ENCODE measurements at places on chromosomes 6 and 20.

GRCh38 chr6:19578481-19578880 lies 258.7 kb upstream of the ID4 start:
- no peak for DNase-seq

DNA sequence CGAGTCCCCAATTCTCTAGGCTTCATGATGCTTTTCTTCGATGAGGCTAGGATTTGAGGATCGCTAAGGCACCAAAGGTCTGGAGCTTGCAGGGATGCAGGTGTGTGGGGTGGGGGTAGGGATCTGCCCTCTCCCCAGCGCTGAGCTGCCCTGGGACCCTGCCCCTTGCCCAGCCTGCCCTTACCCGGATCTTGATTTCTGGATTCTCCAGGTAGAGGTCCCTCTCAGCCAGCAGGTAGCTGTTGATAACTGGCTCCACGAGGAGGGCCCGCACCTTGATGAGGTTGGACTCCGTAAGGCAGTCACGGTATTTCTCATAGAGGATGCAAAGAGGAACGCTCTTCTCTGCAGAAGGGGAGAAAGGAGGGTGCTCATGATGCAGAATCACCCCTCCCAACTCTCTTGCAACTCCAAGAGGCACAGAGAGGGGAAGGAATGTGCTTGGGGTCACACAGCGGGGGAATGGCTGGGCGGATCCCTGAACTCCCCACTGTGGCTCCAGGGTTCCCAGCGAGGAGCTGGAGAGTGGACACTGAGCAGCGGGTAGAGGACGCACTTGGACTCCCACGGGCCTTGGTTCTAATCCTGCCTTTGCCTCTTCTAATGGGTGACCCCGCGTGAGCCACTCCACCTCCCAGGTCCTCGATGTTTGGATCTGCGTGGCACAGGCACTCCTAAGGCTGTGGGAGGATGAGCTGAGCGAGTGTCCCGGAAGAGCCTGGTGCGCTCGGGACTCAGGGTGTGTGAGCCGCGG lies 32.7 kb downstream of the TGM2 start:
- DNase-seq = no peak

DNA sequence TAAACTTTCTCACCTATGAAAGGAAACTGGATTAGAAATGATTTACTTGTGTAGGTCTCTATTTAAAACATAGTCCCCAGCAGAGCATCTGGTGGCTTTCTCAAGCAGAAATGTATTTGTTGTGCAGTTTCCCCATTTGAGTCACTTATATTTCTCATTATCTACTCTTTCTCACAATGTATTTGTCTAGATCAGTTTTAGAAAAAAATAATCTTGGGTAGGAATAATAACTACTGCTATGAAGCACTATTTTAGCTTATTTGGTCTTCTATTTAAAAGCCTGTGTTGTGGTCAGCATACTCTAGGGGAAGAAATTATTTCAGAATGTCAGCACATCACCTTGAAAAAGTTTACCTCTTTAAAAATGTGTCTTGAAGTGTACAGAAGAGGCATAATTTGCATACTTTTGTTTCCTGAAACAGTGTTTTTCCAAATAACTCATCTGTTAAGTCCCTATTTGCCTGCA lies 60.9 kb upstream of the PRL start:
- no peak for DNase-seq

- no peak for DNase-seq
These were observed 96.0 kb upstream of the CNKSR3 start for GRCh38 chr6:154606457-154606856.

- no peak for DNase-seq
These were observed 15.7 kb upstream of the RPS10 start for GRCh38 chr6:34441526-34441925.

- no peak for DNase-seq
These were observed 193.3 kb upstream of the SSTR4 start for GRCh38 chr20:22841846-22842245.

- no peak for DNase-seq
These were observed 206.4 kb upstream of the SUPT3H start for GRCh38 chr6:45584127-45584526.

DNA sequence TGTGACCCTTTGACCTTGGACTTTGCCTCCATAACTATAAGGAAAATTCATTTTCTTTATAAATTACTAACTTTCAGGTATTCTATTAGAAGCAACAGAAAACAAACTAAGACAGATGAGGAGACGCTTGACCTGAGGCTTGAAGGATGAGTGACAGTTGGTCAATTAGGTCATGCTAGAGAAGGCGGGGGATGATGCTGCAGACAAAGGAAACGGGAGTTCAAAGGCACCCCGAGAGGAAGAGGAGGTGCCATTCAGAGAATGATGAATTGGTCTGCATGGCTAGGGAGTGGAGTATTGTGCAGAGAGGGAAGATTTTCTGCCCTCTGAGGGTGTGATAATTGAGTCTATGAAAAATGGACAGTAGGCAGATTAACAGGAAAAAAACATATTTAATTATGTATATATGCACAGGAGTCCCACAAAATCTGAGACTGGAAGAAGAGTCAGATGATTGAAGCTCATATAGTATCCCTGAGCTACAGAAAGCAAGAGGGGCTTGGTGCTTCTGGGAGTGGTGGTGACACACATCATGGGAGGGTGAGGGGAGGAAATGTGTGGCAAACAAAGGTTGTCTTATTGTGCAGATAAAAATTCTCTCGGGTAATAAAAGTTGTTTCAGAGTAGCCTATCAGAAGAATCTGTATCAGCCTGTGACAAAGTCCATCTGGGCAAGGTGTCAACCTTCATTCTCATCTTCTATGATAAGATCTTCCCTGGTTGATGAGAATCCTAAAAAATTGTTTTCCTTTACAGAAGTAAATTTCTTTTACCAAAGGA lies 20.4 kb upstream of the FUCA2 start:
- DNase-seq = no peak

DNA sequence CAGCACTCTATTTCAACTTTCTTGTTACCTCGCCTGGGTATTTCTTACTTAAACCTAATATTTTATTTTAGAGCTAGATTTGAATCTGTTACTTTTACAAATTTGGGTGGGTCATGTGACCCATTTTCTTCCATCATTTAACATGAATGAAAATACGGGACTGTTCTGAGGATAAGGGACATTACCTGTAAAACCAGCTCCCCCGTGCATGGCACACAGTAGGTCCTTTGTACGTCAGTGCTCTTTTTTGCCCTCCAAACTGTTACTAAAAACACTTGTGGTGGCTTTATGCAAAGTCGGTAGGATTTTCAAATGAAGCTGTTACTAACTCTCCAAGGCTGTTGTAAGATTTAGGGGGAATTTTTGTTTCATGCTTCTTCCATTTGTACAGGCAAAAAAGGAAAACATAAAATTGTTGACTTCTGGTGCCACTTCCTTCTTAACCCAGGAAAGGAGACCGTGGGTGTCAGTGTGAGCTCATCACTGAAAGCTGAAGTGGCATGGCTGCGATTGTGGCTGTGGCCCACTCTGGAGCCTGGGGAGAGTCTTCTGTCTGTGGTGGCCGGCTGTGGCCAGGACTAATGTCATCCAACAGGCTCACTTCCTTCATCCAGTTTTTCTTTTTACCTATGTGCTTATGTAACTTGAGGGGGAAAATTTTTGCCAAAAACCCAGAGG lies 40.2 kb upstream of the PXDC1 start:
- DNase-seq = no peak

GRCh38 chr6:52304983-52305390 lies 20.4 kb upstream of the MCM3 start:
- DNase-seq = no peak

- no peak for DNase-seq
These were observed 86.2 kb upstream of the GPR6 start for GRCh38 chr6:109891924-109892323.

DNA sequence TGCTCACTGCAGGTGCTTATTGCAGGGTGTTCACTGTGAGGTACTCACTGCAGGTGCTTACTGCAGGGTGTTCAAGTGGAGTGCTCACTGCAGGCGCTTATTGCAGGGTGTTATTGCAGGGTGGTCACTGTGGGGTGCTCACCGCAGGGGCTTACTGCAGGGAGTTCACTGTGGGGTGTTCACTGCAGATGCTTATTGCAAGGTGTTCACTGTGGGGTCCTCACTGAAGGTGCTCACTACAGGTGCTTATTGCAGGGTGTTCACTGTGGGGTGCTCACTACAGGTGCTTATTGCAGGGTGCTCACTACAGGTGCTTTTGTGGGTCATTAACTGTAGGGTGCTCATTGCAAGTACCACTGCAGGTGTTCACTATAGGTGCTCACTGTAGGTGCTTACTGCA lies 20.2 kb downstream of the APMAP start:
- DNase-seq = no peak

DNA sequence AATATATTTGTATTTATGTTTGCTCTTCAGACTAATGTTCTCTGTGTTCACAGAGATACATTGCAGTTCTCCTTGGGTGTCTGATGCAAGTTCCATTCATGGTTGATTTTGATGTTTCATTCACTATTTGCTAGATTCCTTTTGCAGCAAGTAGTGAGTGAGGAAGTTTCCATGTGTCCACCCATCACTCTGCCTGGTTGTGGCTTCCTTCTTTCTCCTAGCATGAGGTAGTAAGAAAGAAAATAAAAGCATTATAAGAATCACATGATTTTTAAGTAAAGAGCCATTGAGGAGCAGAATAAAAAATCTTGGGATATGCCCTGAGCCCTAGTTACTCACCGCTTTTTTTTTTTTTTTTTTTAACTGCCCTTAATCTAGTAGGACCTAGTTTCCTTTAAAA lies 8.7 kb downstream of the SASH1 start:
- DNase-seq = no peak

DNA sequence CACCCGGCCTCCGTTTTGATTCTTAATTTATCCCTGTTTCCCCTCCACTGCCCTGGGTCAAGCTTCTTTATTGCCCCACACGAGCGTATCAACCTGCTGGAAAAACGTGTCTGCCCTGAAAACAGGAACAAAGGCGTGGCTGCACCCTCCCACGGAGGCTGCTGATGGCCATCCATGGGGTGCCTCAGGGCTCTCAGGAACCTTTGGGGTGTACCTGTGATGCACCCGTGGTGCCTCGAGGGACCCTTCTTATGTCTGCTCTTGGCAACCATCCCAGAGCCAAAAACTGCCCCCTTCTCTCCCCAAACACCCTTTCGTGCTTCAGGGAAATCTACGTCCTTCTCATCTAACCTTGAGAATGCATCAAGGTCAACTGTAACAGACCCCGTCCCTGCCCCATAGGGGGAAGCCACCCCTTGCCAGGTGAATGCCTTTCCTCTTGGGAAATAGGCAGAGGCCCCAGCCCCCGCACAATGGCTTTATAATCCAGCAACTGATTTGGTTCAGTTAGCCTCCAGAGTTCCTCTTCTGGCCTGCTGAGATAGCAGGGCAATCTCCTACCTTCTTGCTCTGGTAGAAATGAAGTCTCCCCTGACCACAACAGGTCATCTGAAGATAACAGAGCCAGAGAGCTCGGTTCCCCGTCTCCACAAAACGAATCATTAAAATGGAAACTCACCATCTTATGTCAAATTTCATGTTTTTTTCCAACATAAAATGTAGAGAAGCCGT lies 29.4 kb downstream of the PSMG4 start:
- no peak for DNase-seq

- DNase-seq = peak; percentile 59
These were observed 12.9 kb upstream of the CCN6 start for GRCh38 chr6:112040956-112041355.

DNA sequence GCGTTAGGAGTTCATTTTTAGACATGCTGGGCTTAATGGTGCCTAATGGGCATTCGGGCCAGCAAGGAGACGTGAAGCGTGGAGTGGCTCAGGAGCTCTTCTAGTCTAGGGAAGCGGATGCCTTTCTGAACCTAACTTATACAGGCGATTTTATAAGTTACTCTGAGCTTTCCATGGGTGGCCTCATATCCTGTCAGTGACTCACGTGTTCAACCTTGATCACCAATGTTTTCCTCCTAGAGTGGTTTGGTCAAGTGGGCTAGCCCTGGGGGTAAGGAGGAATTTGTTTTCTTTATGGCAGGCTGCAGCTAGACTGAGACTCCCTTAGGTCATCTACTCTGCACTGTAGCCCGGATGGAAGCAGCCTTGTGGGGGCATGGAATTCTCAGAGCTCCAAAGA lies 52.1 kb downstream of the PLAGL1 start:
- no peak for DNase-seq

DNA sequence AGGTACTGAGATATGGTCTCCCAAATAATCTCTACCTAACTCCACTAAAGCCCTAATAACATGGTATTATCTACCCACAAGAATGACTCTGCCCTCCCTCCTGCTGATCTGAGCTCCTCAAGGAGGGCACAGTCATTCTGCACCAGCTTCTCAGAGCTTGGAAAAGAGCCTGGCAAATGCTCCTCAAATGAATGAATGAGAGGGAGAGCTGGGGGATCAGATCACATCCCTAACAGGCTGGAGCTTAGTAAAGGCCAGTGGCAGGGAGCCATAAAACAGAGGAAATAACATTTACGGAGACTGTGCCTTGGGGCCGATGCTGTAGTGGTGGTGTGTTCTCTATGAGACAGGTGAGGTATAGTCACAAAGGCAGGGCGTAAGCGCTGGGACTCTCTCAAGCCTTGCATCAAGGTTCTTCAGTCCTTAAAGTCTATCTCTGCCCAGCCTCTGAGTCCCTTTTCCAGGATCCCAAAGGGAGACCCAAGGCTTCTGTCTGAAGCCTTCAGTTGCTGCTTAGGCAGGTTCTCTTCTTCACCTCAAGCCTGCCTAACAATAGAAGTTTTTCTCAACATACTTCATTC lies 7.2 kb upstream of the NNAT start:
- DNase-seq = no peak

GRCh38 chr6:73353636-73354593 lies at the start of gene DPPA5:
TSS of gene DPPA5 (minus strand) at chr6:73354276. CDS start at chr6:73354225, 51 bp downstream.
- DNase-seq = no peak

DNA sequence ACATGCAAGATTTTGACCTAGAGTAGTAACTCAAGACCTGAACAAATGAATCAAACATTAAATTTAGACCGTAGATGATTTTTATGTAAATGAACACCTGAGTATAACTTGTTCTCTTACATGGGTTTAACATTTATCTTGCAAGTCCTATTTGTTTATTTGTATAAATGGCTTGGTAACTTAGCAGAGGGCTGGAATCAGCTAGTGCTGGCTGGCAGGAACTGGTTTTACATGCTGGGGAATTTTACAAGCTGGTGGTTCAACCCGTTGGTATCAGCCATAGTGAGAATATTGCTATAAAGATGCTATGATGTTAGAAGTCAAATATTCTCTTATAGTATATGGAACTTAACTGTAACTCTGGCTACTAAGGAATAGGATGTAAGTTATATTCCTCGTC lies 8.9 kb downstream of the SLC22A2 start:
- no peak for DNase-seq

DNA sequence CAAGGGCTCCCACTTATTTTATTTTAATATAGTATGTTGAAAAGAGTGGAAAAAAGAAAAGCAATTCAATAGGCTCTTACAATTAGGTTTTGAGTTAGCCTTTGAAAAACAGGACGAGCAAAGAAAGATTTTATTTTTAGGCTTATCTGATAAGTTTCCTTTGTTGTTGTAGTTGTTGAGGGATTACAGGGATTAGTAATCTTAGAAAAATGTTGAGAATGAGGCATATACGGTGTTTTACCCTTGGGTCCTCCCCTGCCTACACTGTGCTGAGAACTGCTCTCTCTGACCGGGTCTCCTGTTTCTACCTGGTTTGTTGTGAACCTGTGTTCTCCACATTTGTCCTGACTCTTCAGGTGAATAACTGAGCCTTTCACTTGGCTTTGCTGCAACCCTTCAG lies 16.7 kb downstream of the TRAPPC3L start:
- peak; percentile 31 for DNase-seq

- peak; percentile 73 for DNase-seq
These were observed 140.1 kb downstream of the QKI start for GRCh38 chr6:163554663-163555062.

Measured in cardiac fibroblast (primary cell).